CD4-positive, alpha-beta T cell treated with Interleukin-1 beta for 1 hour (primary cell): ENCODE measurements at places on chromosomes 4 and X.

GRCh38 chr4:140705625-140706275 is 50.4 kb downstream of the TBC1D9 start:
- no peak for DNase-seq

GRCh38 chr4:111143510-111143909 is 520.6 kb upstream of the PITX2 start:
- no peak for DNase-seq

DNA sequence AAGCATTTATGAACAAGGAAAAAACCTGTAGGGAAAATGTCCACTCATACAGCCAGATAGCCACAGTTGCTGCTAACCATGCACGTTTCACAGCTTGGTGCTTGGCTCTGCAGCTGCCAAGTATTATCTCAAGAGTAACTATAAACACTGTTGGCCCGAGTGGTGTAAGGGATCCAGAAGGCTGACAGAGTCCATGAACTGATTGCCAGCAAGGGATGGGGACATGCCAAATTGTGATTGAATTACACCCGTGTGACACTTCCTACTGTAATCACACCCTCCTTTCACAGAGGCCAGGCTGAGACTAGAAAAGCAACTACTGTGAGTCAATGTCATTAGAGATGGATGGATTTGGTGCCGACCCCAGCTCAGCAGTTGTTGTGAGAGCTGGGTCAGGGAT is 223.9 kb upstream of the ANKRD50 start:
- no peak for DNase-seq

DNA sequence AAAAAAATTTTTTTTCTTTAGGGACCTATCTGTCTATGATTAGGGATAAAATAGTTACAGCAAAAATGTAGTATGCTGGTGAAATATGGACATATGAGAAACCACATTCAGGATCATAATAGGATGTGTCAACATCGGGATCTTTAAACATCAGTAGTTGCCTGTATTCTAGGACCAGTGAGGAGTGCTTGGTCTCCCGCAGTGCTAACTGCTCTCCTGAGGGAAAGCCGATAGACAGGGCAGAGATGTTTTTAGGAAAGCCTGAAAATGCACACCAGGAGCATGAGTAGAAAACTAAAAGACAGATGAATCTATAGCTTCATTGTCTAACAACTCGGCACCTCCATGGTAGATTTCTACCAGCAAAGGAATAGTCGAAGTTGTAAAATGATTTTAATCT is 178.1 kb upstream of the SMIM31 start:
- no peak for DNase-seq

- no peak for DNase-seq
Measured at GRCh38 chr4:10084651-10085358, 31.8 kb downstream of the WDR1 start.
